ENCODE measurements at places on chromosomes 16 and 17.

DNA sequence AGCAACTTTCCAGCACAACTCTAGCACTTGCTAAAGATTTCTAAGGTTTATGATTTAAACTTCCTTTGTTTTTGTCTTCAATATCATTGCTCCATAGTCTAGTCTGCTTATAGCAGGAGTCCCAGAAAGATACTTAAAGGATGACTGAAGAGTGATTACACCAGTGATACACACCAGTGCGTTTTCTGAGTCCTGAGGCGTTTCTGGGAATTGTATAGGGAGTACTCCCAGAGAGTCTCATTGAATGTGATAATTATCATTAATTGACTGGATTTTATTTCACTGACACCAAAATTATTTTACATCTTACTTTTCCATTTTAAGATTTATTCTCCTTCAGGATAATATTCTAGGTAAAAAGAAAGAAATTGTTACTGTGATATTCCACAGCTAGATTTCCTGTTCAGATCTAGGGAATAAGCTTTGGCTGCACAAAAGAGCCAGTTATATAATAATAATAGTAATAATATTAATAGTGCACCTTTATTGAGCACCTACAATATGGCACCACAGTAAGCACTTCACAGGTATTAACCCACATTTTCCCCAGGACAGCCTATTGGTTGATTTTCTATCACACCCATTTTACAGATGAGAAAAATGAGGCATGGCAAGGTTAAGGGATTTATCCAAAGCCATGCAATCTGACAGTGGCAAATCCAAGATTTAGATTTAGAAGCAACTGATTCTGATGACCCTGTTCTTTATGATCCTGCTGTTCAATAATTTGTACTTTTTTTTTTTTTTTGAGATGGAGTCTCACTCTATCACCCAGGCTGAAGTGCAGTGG lies 62.6 kb downstream of the IRX5 start:
- DNase-seq = no peak

- no peak for DNase-seq
Measured at GRCh38 chr16:70695331-70696070, 9.6 kb upstream of the MTSS2 start.

- no peak for DNase-seq
Measured at GRCh38 chr16:6672507-6672906, 660.1 kb upstream of the RBFOX1 start.

- DNase-seq = no peak
Measured at GRCh38 chr16:10895053-10895946, 18.3 kb downstream of the CIITA start.

DNA sequence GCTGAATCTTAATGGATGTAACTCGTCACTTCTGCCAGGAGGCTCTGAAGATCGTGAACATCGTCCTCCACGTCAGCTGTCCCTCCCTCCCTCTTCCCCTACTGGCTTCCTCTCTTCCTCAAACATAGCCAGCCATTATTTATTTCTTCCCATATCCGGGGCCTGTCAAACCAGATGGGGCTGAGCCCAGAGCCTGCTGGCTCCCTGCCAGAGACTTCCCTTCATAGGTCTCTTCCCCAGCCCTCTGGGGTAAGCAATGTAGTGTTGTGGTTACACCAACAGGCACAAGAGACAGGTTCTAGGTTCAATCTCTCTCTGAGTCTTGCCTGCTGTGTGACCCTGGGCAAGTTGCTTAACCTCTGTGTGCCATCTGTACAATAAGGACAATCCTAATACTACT lies 40.1 kb upstream of the ZFP90 start:
- DNase-seq = no peak

- DNase-seq = no peak
Measured at GRCh38 chr16:72878301-72879269, 169.3 kb downstream of the ZFHX3 start.

DNA sequence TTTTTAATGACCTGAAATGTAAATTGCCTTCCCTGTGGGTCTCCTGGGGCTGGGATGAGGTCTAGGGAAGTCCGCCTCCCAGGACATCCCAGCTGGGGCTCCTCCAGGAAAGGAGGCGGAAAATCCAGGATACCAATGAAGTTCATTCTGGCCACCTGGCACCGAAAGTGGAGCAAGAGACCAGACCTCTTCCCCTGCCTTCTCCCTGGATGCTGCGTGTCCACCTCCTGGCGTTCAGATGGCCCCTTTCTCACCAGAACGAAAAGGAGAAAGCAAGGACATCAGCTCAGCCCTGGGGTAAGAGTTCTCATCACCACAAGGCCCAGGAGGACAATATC lies 20.4 kb downstream of the RBFOX3 start:
- DNase-seq = no peak

DNA sequence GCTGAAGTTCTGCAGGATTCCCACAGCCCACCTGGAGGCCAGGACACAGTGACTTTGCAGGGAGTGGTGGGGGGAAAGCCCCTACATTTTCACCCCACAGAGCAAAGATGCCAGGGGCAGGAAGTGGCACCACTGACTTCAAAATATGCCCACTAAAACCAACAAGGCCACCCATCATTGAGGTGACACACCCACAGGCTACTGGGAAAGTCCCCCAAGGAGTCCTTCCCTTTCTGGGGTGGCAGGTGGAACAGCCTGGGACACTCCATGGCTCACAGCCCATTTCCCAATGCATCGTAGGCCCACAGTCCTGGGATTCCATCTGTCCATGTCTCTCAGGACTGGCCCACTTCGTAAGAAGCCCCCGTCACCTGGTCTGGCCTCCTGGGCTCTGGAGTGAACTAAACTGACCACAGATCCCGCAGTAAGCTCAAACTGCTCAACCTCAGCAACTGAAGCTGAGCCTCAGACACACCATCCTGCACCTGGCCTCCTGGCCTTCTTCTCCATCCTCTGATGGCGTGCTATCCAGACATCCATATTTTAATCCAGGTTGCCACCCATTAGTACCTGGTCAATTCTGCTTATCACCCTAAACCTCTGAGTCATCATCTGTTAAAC lies 7.5 kb upstream of the CCL1 start:
- no peak for DNase-seq

GRCh38 chr16:14658063-14658462 lies 25.3 kb downstream of the BFAR start:
- no peak for DNase-seq

DNA sequence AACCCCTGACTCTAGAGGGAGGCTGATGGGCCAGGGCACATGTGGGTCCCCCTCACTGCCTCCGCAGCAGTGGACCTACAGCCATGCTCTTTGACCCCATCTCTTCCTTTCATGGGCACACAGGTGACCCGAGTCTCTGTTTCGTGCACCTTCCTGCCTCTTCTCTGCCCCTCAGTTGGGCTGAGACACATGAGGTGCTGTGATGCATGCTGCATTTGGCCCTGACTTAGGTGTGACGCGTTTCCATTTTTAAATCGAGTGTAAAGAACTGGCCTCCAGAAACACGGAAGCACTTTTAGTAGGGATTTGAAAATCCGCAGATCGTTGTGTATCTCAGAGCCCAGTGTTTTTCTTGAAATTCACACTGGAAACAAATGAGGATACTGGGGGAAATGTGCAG lies 24.6 kb downstream of the C16orf90 start:
- DNase-seq = no peak

- DNase-seq = no peak
Measured at GRCh38 chr17:65787503-65787902, 226.1 kb upstream of the AXIN2 start.

DNA sequence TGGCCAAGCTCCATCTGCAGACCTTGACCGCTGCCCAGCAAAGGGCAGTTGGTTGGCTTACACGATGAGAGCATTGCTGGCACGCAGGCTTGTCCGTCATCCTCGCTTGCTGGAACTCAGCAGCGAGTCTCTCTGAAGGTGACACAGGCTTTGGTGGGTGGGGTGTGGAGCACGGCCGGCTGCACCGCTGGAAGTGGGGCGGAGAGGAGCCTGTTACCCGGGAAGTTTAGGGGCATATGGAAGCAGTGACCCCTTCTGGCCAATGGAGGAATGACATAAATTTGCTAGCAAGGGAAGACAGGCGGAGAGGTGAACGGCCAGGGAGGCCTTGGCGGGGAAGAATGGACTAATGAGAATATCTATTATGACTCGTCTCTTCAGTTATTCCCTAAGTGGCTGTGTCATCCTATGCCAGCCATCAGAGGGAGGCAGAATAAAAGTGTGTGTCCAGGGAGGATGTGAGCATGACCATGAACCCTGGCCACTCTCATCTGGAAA lies 65.9 kb upstream of the SDK2 start:
- DNase-seq = peak; percentile 24

- DNase-seq = no peak
Measured at GRCh38 chr16:58127033-58127556, 2.1 kb downstream of the CFAP20 start.

DNA sequence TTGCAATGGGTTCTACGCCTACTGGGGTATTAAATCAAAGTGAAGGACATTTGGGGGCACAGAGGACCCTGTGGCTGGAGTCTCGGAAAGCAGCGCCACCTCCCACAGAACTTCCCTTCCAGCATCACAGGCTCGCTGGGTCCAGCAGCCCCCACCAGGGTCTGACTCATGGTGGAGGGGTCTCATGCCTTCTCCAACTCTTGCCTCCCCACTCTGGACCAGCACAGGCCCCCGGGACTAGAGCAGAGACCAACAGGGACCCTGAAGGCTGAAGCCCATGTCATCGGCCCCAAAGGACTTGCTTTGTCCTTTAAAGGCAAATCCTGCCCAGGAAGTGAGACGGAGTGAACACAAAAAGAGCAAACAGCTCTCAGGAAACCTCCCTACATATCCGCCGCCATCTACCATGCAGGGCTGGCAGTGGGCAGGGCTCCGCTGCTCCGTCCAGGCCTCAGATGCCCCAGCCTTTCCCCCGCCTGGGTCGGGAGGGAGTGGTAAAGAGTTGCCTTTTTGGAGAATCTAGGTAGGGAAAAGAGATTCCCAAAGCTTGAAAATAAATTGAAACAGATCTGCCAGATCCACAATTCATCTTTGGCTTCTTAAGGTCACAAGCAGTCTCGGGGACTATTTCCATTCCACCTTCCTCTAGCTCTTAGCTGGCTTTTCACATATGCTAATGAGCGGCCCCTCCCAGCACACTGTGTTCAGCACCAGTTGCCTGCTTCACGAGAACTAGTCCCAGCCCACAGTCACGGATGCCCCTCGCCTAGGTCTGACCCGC lies 2.1 kb upstream of the GPRC5C start:
- no peak for DNase-seq

DNA sequence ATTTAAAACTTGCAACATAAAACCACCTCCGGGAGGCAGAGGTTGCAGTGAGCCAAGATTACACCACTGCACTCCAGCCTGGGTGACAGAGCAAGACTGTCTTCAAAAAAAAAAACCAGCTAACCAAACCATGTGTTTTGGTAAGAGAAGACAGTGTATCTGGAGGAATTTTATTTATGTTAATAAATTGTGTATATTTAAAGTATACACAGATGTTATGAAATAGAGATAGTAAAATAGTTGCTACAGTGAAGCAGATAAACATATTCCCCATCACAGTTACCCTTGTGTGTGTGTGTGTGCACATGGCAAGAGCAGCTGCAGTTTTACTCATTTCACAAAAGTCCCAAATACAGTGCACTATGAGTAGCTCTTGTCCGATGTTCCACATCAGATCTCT lies 54.8 kb upstream of the CRISPLD2 start:
- DNase-seq = no peak

DNA sequence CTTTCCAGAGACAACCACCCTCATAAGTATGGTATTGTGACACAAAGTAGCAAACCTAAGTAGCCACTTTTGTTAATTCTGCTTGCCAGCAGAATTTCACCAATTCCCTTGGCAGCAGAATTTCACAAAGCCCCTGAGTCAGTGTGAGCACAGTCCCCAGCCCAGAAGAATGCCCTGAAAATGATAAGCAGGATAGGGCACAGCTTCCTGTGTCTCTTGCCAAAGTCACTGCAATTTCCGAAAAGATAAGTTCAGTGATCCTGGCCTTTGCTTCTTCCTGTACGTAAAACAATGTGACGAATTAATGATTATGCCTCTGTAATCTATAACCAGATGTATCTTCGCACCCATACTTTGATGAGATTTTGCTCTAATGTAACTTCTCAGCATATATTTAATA lies 16.0 kb upstream of the WIPF2 start:
- no peak for DNase-seq

GRCh38 chr17:60562421-60562820 lies 36.4 kb upstream of the APPBP2 start:
- DNase-seq = no peak

GRCh38 chr16:53087101-53087500 lies 32.3 kb downstream of the CHD9 start:
- DNase-seq = no peak

DNA sequence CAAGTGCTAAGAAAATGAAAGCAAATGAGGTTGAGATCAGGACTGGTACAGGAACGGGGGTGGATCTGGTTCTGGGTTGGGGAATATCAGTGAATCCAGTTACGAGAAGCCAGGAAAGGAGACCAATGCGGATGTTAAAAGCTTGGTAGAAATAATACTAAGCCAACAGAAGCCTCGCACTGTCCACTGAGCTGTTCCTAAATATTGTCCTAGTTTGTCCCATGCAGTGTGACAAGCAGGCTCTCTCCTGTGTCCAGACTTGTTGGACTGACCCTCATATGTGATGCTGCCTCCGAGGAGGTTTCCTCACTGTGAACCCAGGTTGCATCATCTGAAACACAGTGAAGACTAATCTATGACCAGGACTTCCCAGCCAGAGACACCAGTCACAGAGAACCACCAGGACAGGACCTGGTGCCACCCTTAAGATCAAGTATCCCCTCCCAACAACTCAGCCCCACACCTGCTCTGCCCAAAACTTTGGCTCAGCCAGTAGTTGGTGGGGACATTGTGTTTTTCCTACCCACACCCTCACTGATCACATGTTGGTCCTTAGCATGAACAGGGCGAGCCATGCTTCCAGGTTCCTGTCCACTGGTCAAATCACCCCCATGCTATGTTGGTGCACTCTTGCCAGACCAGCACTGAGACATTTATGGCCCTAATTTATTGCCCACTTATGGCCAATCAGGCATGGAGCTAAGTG lies 32.7 kb upstream of the SCNN1B start:
- no peak for DNase-seq

DNA sequence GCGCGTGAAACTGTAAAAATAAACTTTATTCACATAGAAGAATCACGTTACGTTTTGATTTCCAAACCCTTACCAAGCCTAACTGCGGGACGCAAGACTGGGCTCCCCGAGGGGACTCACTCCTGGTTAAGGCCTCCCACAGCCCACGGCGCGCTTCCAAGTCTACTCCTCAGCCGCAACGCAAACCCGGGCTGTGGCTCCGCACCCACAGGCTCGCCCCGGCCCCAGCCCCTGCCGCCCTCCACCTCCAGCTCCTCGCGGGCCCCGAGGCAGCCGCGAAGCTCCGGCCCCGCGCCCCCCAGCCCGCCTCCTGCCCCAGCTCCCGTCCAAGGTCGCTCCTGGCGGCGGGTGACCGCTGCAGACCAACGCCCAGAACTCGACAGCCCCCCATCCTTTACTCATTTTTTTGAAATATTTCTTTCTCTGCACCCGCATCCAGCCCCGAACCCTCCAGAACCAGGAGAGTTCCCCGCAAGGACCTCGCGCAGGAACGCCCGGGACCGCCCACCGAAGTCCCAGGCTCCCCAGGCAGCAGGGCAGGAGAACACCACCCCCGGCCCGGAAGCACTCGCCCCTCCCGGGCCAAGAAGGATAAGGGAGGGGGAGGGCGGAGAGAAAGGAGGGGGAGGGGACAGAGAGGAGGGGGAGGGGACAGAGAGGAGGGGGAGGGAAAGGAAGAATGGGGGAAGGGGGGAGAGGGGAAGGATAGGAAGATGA lies 912 bp downstream of the USP22 start:
- DNase-seq = peak; percentile 35
